Caco-2 (cell line): ENCODE measurements at places on chromosomes 16 and 17. TPM values are rescaled to one million over a fixed set of nuclear protein-coding genes. Genes with fewer than 3 reads are reported as not detected.

The RNF112 gene
- 0.16 TPM in 1 of 2 replicates, not detected in the other for total RNA-seq

The GUCY2D gene
- 0.74 and 1.7 TPM in 2 replicates for total RNA-seq

The OTOP3 gene
- total RNA-seq: not detected in 2 replicates

The CNOT1 gene
- total RNA-seq: 413 and 417 TPM in 2 replicates

The NT5M gene
- total RNA-seq: 0.86 and 1.3 TPM in 2 replicates

The SKAP1 gene
- 0.70 and 1.5 TPM in 2 replicates for total RNA-seq

The MILR1 gene
- not detected in 2 replicates for total RNA-seq

The GABARAP gene
- total RNA-seq: 129 and 140 TPM in 2 replicates

The TEFM gene
- 16.8 and 18.7 TPM in 2 replicates for total RNA-seq

The MON1B gene
- total RNA-seq: 66.9 and 67.1 TPM in 2 replicates

The KRTAP17-1 gene
- total RNA-seq: not detected in 2 replicates

- H3K4me1 ChIP-seq: peaks cover 7% of the 10 kb centered on the region; the same call in 1 of the 2 replicates
- H3K36me3 ChIP-seq: no peaks in the 10 kb centered on the region
- DNase-seq: no peak
- no peak overlapping the region for H3K27ac ChIP-seq
These were observed 755 bp upstream of the C16orf89 start for GRCh38 chr16:5066511-5066910.

DNA sequence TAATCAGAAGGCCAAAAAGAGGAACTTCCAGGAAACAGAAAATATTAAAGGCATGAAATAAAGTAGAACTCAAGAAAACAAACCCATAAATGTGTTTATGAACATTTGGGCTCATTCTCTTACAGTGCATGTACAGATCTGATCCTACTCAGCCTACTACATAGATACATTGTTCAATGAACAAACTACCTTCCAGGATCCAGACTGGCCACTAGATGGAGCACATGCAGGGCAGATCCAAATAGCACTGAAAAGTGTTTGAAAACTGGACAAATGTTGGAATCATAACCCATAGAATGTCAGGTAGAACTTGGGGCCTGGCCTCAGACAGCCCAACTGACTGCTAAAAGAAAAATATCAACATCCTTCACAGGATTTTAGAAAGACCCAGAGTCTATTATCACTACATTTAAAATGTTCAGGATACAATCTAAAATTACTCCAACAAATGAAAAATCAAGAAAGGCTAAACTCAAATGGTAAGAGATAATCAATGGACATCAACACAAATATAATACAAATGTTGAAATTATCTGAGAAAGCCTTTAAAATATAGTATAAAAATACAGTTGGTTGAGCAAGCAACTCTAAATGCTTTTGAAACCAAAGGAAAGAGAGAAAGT is 122.4 kb upstream of the NUDT7 start:
- peak; percentile 50 for DNase-seq
- no peaks in the 10 kb centered on the region for H3K27me3 ChIP-seq
- H3K27ac ChIP-seq: no peak overlapping the region
- no peaks in the 10 kb centered on the region for H3K36me3 ChIP-seq
- no peaks in the 10 kb centered on the region for H3K4me1 ChIP-seq

DNA sequence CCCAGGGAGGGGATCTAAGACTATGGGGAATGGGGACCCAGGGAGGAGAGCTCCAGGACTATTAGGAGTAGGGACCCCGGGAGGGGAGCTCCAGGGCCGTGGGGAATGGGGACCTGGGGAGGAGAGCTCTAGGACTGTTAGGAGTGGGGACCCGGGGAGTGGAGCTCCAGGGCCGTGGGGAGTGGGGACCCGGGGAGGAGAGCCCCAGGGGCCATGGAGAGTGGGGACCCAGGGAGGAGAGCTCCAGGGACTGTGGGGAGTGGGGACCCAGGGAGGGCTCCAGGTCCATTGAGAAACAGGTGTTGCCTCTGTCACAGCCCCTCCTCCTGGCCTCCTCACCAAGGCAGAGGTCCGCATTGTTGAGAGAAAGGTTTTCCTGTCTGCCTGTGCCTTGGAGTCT is 16.0 kb downstream of the MPRIP start:
- no peak overlapping the region for H3K27ac ChIP-seq
- no peaks in the 10 kb centered on the region for H3K4me1 ChIP-seq
- H3K27me3 ChIP-seq: no peaks in the 10 kb centered on the region
- no peak overlapping the region for H3K4me3 ChIP-seq
- no peak for DNase-seq
- H3K36me3 ChIP-seq: peaks cover 3% of the 10 kb centered on the region; the same call in 1 of the 2 replicates

GRCh38 chr17:37744633-37744927 is 279 bp downstream of the HNF1B start:
- H3K27me3 ChIP-seq: no peaks in the 10 kb centered on the region
- no peaks in the 10 kb centered on the region; the same call in 1 of the 2 replicates for H3K36me3 ChIP-seq
- peak overlapping the region; percentile 64 for H3K4me3 ChIP-seq
- no peak for DNase-seq

- no peaks in the 10 kb centered on the region for H3K36me3 ChIP-seq
- no peak overlapping the region for H3K4me3 ChIP-seq
- no peaks in the 10 kb centered on the region; the same call in 1 of the 2 replicates for H3K27me3 ChIP-seq
- H3K4me1 ChIP-seq: no peaks in the 10 kb centered on the region
- peak; percentile 31 for DNase-seq
These were observed 35.0 kb upstream of the ASIC2 start for GRCh38 chr17:33328129-33328528.

DNA sequence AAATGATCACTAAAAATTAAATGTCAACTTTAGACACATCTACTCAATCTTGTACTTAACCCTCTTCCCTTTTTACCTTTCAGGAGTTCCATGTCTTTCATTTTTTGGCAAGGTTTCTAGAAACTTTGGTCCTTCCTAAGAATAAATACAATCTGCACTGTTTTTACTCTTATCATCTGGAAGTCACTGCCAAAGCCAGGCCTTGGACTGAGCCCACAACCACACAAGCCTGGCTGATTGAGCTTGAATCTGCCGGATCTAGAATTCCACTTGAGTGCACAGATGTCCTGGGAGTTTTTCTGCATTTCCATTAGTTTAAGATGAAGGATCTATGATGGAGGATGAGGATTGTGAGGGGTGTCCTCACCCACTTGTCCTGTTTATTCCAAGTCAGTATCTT is 126.1 kb downstream of the VPS53 start:
- DNase-seq: no peak
- H3K27me3 ChIP-seq: no peaks in the 10 kb centered on the region
- no peaks in the 10 kb centered on the region for H3K36me3 ChIP-seq
- H3K27ac ChIP-seq: no peak overlapping the region
- H3K4me1 ChIP-seq: no peaks in the 10 kb centered on the region

DNA sequence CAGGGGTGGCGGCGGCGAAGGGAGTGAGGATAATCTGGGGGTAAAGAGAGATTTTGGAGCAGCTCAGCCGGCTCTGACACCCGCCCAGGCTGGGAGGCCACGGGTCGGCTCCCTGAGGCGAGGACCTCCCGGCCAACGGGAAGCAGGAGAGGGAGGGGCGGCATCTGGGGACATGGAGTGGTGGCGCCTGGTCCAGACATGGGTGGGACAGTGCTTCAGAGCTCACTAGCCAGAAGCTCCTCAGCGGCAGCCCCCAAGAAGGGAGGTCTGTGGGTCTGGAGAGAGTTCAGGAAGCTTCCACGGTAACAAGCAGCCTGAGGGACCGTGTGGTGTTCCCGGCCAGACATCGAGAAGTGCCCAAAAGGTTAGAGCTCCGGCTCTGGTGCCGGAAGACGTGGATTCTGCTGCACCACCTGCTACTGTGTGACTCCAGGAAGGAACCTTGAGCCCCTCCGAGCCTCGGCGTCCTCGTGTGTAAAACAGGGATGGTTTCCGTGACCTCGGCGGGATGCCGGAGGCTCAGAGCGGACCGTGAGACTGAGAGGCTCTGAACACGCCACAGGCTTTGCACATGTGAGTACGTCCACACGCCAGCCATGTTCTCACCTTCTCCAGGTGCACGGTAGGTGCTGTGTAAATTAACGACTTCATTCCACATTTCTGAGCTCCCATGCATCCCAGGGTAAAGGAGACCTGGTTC is 56.9 kb downstream of the TIMM22 start:
- H3K27ac ChIP-seq: peak overlapping the region; percentile 19
- no peak for DNase-seq
- H3K27me3 ChIP-seq: no peaks in the 10 kb centered on the region
- no peaks in the 10 kb centered on the region for H3K4me1 ChIP-seq
- peaks cover 5% of the 10 kb centered on the region for H3K36me3 ChIP-seq

DNA sequence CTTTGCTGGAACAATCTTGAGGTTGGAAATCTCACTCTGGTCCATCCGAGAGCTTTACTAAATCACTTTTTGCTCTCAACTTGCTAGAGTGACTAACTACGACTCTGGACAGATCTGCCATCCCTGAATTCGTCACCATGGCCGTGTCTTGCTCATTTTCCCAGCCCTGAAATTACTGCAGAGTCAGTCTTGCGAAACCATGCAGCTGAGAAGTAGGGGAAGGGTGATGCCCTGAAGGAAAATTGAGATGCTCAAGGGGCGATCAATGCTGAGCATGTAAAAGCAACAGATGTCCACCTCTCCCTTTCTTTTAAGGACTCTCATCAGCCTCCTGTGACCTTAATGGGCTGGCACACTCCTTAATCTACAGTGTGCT is 18.8 kb downstream of the PCTP start:
- no peaks in the 10 kb centered on the region for H3K4me1 ChIP-seq
- H3K36me3 ChIP-seq: no peaks in the 10 kb centered on the region
- no peaks in the 10 kb centered on the region for H3K27me3 ChIP-seq
- no peak for DNase-seq
- H3K27ac ChIP-seq: no peak overlapping the region

- H3K27me3 ChIP-seq: no peaks in the 10 kb centered on the region
- H3K27ac ChIP-seq: no peak overlapping the region
- no peak overlapping the region for H3K4me3 ChIP-seq
These were observed 91.4 kb upstream of the DYNLRB2 start for GRCh38 chr16:80449392-80449791.

DNA sequence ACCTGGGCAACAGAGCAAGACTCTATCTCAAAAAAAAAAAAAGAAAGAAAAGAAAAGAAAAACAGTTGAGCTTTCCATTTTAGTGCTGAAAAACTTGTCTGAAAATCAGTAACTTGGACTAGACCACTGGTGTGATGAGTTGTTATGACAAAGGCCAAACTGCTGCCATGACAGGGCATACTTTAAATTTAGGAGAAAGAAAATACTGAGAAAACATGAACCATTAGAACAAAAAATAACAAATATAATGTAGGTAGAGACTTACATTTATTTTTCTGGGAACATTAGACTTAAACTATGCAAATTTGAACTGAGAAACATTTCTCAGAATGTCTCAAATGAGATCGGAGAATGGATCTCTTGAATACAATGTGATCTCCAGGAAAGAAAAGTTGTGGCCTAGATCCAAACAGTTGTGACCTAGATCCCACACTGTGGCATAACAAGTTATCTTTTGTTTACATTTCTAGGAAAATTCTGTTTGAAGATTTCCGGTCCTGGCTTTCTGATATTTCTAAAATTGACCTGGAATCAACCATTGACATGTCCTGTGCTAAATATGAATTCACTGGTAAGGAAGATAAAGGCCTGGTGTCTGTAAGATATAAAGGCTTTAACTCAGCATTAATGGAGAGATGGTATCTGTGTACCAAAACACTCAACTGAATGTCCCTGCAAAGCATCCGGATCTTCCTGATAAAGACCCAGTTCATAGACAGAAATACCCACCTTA is 10.9 kb downstream of the OGFOD1 start:
- H3K36me3 ChIP-seq: peaks cover 2% of the 10 kb centered on the region; the same call in 1 of the 2 replicates
- no peak overlapping the region for H3K27ac ChIP-seq
- H3K4me1 ChIP-seq: no peaks in the 10 kb centered on the region
- no peak overlapping the region for H3K4me3 ChIP-seq
- no peaks in the 10 kb centered on the region for H3K27me3 ChIP-seq

DNA sequence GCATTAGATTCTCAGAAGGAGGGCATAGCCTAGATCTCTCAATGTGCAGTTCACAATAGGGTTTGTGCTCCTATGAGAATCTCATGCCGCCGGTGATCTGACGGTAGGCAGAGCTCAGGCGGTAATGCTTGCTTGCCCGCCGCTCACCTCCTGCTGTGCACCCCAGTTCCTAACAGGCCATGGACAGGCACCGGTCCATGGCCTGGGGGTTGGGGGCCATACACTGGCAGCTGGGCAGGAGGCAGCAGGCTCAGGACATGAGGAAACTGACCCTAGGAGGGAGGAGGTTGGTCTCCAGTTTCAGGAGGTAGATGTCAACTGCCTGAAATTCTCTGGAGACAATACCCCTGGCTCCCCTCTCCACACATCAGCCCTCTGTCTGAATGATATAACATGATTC is 245.0 kb upstream of the CACNG5 start:
- no peak overlapping the region for H3K27ac ChIP-seq
- no peak overlapping the region for H3K4me3 ChIP-seq
- no peaks in the 10 kb centered on the region for H3K27me3 ChIP-seq
- H3K4me1 ChIP-seq: no peaks in the 10 kb centered on the region
- H3K36me3 ChIP-seq: no peaks in the 10 kb centered on the region
- no peak for DNase-seq

GRCh38 chr16:79592186-79592585 is 8.4 kb downstream of the MAF start:
- DNase-seq: no peak
- no peaks in the 10 kb centered on the region for H3K36me3 ChIP-seq
- no peaks in the 10 kb centered on the region; the same call in 1 of the 2 replicates for H3K27me3 ChIP-seq
- H3K27ac ChIP-seq: no peak overlapping the region
- no peak overlapping the region for H3K4me3 ChIP-seq
- peaks cover 6% of the 10 kb centered on the region; the same call in 1 of the 2 replicates for H3K4me1 ChIP-seq

DNA sequence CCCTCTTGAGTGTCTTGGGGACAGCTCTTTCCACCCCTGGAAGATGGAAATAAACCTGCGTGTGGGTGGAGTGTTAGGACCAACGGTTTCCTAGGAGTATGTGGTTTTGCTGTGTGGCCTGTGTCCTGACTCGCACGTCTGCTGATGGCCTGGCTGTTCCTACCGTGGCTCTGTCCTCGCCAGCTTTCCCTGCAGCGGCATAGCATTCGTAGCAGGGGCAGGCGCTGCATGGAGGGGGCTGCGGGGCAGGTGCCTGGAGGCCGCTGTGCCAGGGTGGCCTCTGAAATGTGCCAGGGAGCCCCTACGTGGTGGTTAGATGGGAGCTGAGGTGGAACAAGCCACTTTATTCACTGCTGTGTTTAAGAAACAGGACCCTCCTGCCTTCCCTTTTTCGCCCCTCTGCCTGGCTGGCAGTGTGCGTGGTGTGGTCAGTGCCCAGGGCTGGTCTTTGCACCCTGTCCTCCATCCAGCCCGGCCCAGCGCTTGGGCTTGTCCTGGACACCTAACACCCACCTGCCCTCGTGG is 10.6 kb downstream of the SLC16A3 start:
- H3K4me1 ChIP-seq: peaks cover 23% of the 10 kb centered on the region
- H3K4me3 ChIP-seq: no peak overlapping the region
- no peak for DNase-seq
- peak overlapping the region; percentile 39 for H3K27ac ChIP-seq
- no peaks in the 10 kb centered on the region for H3K27me3 ChIP-seq
- peaks cover 6% of the 10 kb centered on the region for H3K36me3 ChIP-seq

GRCh38 chr16:67184453-67184994 is 761 bp upstream of the MATCAP1 start:
- H3K27me3 ChIP-seq: no peaks in the 10 kb centered on the region
- peak overlapping the region; percentile 90 for H3K4me3 ChIP-seq

DNA sequence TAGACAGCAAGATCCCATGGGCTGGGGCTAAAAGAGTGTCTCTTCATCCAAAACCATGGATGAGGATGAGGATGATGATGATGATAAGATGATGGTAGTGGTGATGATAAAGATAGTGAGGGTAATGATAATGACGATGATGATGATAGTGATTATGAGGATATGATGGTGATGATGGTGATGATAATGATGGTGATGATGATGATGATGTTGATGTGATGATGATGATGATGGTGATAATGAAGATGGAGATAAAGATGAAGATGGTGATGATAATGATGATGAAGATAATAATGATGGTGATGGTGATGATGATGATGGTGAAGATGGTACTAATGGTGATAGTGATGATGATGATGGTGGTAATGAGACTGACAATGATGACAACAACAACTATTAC is 299.5 kb downstream of the NPIPA8 start:
- H3K4me3 ChIP-seq: no peak overlapping the region
- H3K27me3 ChIP-seq: no peaks in the 10 kb centered on the region
- H3K36me3 ChIP-seq: no peaks in the 10 kb centered on the region
- no peak overlapping the region for H3K27ac ChIP-seq
- no peak for DNase-seq
